Uterus (tissue), 4 donors: ENCODE measurements at places on chromosomes 16 and 17. TPM values are rescaled to one million over a fixed set of nuclear protein-coding genes. Genes with fewer than 3 reads are reported as not detected.
A peak's percentile ranks its signal among the peaks of the same experiment; 100 is the strongest.

KRTAP4-4 gene
- total RNA-seq = not detected

C17orf78 gene
- total RNA-seq = not detected

DNA sequence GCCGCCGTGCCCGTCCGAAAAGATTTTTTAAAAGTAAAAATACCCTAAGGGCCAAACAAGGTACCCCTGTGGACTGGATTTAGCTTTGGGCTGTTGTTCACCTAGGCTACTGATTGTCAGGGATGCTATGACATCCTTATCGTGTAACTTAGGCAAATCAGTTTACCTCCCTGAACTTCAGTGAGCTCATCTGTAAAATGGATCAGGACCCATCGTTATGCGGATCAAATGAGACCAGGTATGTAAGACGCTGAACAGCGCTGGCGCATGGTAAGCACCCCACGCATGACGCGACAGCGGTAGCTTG is 658 bp upstream of the ZNF771 start:
- peak overlapping the region; percentile 75 for H3K4me3 ChIP-seq
- peaks cover 13% of the 10 kb centered on the region for H3K4me1 ChIP-seq
- H3K36me3 ChIP-seq = no peaks in the 10 kb centered on the region
- no peak for DNase-seq
- H3K27ac ChIP-seq = peak overlapping the region; percentile 78
- H3K27me3 ChIP-seq = no peaks in the 10 kb centered on the region

GRCh38 chr17:11986179-11986941 is 10.9 kb downstream of the ZNF18 start:
- no peak for DNase-seq
- no peaks in the 10 kb centered on the region for H3K36me3 ChIP-seq
- H3K27me3 ChIP-seq = no peaks in the 10 kb centered on the region
- H3K4me3 ChIP-seq = no peak overlapping the region

HOXB8 gene
- total RNA-seq = 1.9 TPM

- H3K36me3 ChIP-seq = no peaks in the 10 kb centered on the region
- peak; percentile 18 for DNase-seq
- H3K4me1 ChIP-seq = peaks cover 12% of the 10 kb centered on the region
- H3K4me3 ChIP-seq = no peak overlapping the region
- H3K27me3 ChIP-seq = no peaks in the 10 kb centered on the region
- H3K27ac ChIP-seq = no peak overlapping the region
Observed at GRCh38 chr17:82095777-82096708, 2.0 kb downstream of the FASN start.

GRCh38 chr17:2485543-2485942 is 26.1 kb downstream of the METTL16 start:
- peak overlapping the region; percentile 62 for H3K27ac ChIP-seq
- H3K4me3 ChIP-seq = peak overlapping the region; percentile 5
- H3K4me1 ChIP-seq = no peaks in the 10 kb centered on the region
- no peaks in the 10 kb centered on the region for H3K27me3 ChIP-seq

CDH3 gene
- 55.3 TPM for total RNA-seq

- no peak within 1 kb of the TSS for H3K27ac ChIP-seq
- H3K27me3 ChIP-seq = peaks cover 19% of the 10 kb centered on the region
- DNase-seq = peak; percentile 50
- H3K4me3 ChIP-seq = no peak within 1 kb of the TSS
- no peaks in the 10 kb centered on the region for H3K4me1 ChIP-seq
Observed at GRCh38 chr16:89171216-89172170, at the start of gene CDH15. CDH15 (plus strand) TSS chr16:89171748; CDS start chr16:89171832, 84 bp downstream.

DNA sequence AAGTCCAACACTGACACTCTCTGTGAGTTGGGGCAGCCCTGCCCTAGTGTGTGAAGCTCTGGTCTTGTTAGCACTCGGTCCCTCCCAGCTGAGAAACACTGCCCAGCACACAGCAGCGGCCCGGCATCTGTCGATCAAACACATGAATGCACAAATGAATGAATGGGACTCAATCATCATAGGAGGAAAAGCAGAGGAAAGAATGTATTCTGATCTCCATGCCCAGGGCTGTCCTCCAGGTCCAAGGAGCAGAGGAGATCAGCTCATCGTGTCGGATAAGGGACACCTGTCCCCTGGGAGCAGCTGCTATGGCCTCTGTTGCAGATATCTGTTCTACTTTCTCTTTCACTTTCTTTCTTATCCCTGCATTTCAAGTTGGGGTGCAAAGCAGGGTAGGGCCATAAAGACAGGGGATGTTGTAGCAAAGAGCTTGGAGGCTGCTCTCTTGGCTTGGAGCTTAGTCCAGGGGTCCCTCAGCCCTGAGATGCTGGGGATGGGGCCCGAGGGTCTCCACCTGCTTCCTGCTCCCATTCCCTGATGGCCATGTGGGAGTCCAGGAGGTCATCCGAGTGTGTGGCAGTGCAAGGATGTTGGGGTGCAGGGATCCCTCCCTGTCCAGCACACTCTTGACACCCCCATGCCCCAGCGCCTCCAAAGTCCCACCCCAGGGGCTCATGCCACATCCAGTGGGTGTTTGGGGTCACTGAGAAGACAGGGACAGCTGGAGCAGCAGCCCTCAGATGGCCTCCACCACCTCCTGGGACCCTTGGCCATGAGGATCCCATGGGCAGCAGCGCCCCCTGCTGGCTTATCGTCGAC is 88.2 kb downstream of the IRF8 start:
- no peak overlapping the region for H3K27ac ChIP-seq
- H3K4me3 ChIP-seq = no peak overlapping the region
- H3K4me1 ChIP-seq = no peaks in the 10 kb centered on the region
- no peak for DNase-seq
- H3K36me3 ChIP-seq = no peaks in the 10 kb centered on the region
- no peaks in the 10 kb centered on the region for H3K27me3 ChIP-seq

DNA sequence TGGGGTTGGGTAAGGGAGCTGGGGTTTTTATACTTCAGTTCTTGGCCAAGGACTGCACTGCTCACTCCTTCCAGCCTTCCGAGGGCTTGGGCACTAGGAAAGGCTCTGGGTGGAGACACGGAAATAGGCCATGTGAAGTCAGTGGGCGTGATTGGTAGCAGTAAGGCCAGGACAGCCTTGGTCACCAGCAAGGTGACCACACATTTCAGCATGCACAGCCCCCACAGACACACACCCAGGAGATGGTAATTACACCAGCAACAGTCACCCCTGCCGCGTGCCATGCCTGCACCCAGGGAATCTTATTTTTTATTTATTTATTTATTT is 252.5 kb downstream of the SEC14L1 start:
- H3K36me3 ChIP-seq = no peaks in the 10 kb centered on the region
- peaks cover 26% of the 10 kb centered on the region for H3K4me1 ChIP-seq
- no peak overlapping the region for H3K4me3 ChIP-seq
- H3K27ac ChIP-seq = peak overlapping the region; percentile 85
- no peaks in the 10 kb centered on the region for H3K27me3 ChIP-seq
